ENCODE measurements at places on chromosomes 6 and 20.

DNA sequence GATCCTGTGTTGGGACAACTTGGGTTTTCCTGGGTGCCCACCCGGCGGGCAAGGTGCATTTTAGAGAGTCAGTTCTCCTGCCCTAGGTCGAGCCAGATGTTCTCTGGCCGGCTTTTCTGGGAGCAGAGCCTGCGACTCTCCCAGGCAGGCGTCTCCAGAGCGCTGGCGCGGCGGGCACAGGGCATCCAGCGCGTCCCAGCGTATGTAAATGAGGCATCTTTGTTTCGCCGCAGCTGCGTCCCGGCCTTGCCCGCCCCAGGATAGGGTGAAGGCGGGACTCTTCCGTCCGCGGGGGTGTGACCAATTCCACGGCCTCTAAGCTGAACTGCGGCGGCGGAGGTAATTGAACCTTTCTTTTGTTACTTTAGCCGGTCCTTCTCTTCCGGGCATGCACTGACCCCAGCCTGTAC is 9.1 kb downstream of the GRIK2 start:
- no peak for DNase-seq

- no peak for DNase-seq
These were observed 145.2 kb downstream of the SOBP start for GRCh38 chr6:107635057-107635515.

GRCh38 chr20:50625986-50626677 is 65.2 kb downstream of the RIPOR3 start:
- DNase-seq, result no peak

GRCh38 chr20:62064770-62065673 is 659 bp downstream of the TAF4 start:
- DNase-seq, result no peak

- no peak for DNase-seq
These were observed 83.2 kb upstream of the TAB2 start for GRCh38 chr6:149234051-149234962.

GRCh38 chr6:132357120-132357519 is 44.2 kb downstream of the MOXD1 start:
- no peak for DNase-seq
